ENCODE measurements at places on chromosomes 16 and 17.

- DNase-seq, result no peak
Measured at GRCh38 chr16:2816751-2817339, at the start of gene PRSS21. Gene PRSS21 (plus strand): TSS chr16:2817237. CDS start chr16:2817269, 32 bp downstream.

DNA sequence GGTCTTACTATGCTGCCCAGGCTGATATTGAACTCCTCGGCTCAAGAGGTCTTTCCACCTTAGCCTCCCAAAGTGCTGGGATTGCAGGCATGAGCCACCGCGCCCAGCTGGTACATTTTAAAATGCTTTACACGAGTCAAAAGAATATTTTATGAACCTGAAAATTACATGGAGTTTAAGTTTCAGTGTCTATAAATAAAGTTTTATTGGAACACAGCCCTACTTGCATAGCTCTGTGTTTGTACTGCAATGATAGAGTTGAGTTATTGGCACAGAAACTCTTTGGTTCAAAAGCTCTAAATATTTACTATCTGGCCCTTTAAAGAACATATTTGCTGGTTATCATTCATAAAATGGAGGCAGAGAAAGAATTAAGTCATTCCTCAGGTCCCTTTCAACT, 24.3 kb downstream of the MAP2K6 start:
- DNase-seq, result no peak

GRCh38 chr17:80330276-80330675, 69.6 kb downstream of the RNF213 start:
- DNase-seq, result no peak

DNA sequence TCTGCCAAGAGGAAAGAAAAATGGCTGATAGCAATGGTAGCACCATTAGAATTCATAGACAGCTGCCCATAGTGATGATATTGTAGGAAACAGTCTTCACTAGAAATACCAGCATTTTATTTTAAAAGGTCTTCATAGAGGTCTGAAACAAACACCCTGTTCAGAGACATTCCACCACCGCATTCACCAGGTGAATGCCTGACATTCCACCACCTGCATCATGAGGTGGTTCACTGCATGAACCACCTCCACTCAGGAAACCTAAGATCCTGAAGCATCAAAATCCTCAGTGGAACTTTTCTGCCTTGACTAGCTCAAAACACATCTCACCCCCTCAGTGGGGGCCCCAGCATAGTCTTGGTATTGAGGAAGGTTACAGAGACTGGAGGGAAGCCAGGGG, 91.5 kb upstream of the COX10 start:
- DNase-seq, result no peak

- no peak for DNase-seq
Measured at GRCh38 chr16:83345846-83346640, 461.7 kb upstream of the HSBP1 start.

DNA sequence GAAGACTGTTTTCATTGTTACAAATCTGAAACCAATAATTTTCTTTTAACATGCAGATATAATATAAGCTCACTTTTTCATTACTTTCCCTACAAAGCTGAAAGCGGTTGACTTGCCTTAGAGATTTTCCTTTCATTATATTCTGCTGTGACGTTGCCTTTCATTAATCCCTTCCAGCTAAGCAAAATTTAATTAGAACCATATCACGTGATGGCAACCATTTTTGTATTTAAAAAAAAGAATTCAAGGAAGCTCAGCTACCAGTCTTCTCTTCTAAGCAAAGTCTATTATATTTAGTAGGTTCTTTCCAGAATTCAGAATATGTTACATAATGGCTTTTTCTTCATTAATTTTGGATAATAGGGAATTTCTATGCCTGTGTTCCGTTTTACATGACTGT, 186.5 kb downstream of the PRKCA start:
- DNase-seq, result no peak

- no peak for DNase-seq
Measured at GRCh38 chr17:8893621-8894201, 26.2 kb upstream of the PIK3R6 start.

DNA sequence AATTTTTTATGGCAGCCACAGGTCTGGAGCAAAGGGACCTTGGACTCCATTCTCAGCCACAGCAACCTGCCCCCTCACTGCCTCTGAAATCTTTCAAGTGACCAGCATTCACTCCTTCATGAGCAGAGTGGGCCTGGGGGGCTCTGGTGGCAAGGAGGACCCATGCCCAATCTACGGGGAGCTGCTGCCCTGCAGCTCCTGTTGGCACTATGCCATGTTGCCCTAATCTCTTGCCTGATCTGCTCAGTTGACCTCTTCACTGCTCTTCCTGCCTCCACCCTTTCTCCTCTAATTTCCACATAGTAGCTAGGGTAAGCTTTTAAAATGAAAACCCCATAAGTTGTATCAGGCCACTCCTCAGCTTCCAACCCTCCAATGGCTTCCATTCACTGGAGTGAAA, 2.9 kb upstream of the PRKCB start:
- DNase-seq, result no peak

- DNase-seq, result peak; percentile 75
Measured at GRCh38 chr16:56513972-56514371, 5.9 kb downstream of the BBS2 start.

DNA sequence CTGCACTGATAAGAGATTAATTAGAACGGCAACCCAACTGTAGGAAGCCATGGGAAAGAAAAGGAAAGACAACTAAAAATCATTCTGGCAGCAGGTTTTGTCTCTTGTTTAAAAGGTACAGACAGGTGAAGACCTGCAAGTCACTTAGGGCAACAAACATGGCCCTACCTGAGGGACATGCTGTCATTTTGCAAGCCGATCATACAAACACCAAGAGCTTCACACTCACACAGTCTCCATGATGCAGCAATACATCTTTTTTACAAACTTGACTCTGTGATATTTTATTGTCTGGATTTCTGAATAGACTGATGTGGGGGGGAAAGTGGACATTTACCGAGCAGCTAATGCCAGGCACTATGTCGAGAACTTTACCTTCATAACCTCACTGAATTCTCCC, 101.8 kb downstream of the PARN start:
- peak; percentile 6 for DNase-seq

GRCh38 chr16:65967376-65967775, 399.1 kb upstream of the CDH5 start:
- DNase-seq, result no peak
